ENCODE measurements at places on chromosomes 4 and X.

DNA sequence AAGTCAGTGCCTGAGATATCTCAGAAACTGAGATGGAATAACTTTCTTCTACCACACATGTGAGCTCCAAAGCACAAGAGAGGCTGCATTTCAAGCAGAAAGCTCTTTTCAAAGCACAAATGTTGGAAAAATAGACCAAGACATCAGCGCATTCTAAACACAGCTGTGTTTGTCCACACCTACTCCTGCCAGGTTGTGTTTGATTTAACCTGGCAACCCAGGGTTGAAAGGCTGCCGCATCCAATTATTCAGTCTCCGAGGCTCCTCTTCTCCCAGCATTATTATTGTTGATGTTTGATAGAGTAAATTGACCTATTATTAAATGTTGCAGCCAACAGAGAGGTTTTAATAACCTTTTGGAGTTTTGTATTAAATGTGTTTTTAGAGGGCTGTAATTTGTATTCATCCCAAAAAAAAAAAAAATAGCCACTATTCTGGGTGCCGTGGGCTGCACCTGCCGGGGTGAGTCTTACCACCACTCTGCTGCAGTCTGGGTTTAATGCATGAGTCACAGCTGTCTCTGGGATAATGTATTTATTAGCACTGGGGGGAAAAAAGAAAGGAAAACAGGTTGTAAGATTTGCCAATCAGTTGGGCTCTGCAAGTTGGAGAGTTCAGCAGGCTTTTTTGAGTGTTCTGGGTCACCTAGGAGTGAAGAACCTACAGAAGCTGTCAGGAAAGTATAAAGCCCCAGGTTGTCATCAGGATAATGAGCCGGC is 105.2 kb upstream of the NOCT start:
- DNase-seq: no peak

- no peak for DNase-seq
These were observed 43.6 kb upstream of the UCP1 start for GRCh38 chr4:140612357-140612756.

GRCh38 chr4:109254845-109255244 is 47.6 kb downstream of the COL25A1 start:
- no peak for DNase-seq

- DNase-seq: no peak
These were observed 131.7 kb upstream of the FAM47B start for GRCh38 chrX:34810916-34811315.

DNA sequence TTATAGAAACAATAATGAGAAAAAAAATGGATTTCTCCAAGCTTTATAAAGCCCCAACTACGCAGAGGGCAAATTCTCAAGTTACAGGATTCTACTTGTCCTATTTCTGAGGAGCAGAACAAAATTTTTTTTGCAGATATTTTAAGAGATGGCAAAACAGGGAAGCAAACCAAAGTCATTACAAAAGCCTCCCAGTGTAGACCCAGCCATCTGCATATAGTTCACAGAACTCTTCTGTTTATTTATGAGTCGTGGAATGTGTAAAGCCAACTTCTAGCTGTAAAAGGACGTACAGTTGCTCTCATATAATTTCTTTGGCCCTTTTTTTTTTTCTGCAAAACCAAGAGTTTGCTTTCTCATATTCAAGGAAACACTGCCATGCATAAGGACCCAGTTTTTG is 120.4 kb downstream of the PCDH7 start:
- DNase-seq: no peak

GRCh38 chrX:11641349-11642065 is 24.2 kb downstream of the ARHGAP6 start:
- no peak for DNase-seq

- DNase-seq: no peak
These were observed 277.5 kb upstream of the GK2 start for GRCh38 chr4:79685542-79685941.

DNA sequence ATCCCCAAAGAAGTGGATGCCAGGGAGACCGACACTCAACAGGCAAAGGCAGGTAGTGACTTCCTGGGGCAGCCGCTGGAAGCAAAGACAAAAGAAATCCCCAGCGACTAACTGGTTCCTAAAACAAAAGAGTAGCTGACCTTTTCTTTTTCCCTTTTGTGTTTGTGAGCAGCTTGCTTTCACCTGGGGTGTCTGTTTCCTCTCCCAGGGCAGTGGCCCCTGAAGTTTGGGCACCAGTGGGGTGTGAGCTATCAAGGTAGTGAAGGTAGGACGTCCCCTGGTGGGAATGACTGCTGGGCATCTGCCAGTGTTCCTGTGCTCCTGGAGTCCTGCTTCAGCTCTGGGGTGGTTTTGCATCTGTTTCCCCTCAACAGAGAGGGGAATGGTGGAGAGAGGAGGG is 41.6 kb upstream of the STIM2 start:
- no peak for DNase-seq

DNA sequence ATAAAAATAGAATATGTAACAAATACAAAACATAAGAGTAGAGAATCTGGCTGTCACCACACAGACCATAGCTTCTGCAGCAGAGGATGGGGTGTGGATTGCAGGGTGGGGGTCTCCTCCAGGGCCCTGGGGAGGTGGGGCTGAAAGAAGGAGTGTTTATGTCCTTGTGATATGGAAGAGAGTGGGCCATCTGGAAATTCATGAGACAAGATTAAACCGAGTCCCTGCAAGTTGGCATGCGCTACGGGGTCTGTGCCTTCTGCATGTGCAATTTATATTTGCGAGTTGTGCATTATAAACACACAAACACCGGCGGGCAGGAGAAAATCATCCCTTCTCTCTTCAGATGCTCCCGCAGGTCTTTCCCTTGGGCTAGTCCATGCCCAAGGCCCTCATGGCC is 145.9 kb downstream of the EVC2 start:
- DNase-seq: no peak

DNA sequence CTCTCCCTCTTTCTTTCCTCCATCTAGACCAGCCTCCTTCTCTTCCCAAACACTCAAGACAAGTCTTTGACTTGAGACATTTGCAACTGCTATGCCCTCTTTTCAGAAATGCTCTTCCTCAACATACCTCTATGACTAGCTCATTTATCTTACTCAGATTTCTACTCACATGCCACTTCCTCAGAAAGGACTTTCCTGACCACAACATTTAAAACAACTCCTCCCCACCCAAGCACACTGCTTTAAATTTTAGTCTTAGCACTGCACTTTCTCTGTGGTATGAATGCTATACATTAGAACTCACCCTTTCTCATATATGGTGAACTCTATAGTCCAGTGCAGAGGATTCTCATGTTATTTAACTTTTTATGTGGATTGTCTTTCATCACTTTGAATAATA is 28.4 kb upstream of the SULT1E1 start:
- no peak for DNase-seq

All from inflammatory macrophage (primary cell).